ENCODE measurements at places on chromosomes 6 and 20.

GRCh38 chr6:78076371-78076770 lies 423.5 kb downstream of the MEI4 start:
- no peak for DNase-seq

- DNase-seq: no peak
These were observed 4.3 kb downstream of the VSX1 start for GRCh38 chr20:25077610-25078169.

DNA sequence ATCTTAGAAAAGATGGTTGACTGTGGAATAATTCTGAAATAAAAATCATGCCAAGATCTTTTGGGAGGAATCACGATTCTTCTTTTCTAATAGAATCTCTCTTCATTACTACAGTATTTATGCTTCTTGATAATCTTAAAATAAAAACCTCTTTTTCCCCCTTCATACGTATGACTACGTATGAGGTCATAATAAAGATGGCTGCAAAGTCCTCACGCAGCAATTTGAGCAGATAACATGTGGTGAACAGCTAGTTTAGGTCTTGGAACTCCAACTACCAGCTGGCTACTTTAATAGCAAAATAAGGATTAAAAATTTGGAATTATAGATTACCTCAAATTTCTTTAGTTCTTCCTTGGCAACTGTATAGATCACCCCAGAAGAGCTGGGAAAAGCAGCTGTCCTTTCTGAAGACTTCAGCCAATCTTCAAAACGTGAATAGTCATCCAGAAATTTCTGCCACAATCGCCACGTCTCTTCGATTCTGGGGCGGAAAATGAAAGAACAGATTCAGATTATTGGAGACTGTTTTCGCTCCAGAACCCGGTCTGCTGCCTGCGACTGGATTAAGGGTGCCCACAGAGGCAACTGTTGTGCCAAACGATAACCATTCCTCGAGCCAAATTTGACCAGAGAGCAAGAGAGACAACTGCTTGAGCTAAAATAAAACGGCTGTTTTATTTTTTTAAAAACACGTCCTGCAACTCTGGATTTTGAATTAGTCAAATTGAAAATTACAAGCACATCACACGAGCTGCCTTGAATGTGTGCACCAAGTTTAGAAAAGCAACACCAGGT lies 347.3 kb downstream of the ESR1 start:
- no peak for DNase-seq

DNA sequence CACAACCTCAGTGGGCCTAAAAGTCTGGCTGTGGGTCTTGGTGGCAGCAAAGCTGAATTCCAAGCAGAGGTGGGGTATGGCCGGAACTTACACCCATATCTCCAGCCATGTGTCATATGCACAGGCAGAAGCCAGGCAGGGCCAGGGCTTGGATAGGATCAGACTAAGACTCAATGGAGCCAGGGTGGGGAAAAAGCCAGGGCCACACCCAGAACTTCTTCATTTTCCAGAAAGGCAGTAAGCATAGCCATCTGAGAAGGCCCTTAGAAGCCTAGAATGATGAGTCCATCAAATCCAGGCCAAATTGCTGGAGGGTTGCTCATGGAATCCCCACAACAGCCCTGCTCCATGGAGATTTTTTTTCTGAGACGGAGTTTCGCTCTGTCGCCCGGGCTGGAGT lies 116.2 kb upstream of the SRSF6 start:
- no peak for DNase-seq

DNA sequence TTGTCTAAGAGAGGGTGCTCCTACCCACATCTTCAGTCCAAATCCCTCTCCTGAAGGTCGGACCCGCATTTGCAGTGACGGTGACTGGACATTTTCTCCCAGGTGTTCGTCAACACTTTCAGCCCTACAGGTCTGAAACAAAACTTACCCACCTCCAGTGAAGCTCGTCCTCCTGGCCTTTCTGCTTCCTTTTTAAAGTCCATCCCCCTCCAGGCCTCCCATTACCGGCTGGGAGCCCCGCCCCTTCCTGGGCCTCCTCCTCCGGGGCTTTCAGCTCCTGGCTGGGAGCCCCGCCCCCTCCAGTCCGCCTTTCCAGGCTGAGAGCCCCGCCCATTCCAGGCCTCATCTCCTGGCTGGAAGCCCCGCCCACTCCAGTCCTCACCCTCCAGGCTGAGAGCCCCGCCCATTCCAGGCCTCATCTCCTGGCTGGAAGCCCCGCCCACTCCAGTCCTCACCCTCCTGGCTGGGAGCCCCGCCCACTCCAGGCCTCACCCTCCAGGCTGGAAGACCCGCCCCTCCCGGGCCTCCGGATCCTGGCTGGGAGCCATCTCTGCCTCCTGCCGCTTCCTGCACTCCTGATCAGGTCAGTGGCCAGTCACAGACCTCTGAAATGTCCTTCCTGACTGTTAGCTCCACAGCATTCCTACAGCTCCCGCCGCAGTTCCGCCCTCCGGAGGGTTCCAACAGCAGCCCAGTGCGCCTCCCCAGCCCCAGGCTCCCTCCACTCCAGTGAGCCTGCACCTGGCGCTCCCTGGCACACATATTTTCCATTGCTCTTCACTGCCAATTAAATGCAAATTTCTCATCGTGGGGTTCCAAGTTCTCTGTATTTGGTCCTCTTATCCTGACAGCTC lies 98.5 kb downstream of the LY86 start:
- DNase-seq: no peak

- DNase-seq: no peak
These were observed 17.8 kb downstream of the GZF1 start for GRCh38 chr20:23379772-23380171.

- no peak for DNase-seq
These were observed 69.1 kb downstream of the RNF217 start for GRCh38 chr6:125031385-125031784.

DNA sequence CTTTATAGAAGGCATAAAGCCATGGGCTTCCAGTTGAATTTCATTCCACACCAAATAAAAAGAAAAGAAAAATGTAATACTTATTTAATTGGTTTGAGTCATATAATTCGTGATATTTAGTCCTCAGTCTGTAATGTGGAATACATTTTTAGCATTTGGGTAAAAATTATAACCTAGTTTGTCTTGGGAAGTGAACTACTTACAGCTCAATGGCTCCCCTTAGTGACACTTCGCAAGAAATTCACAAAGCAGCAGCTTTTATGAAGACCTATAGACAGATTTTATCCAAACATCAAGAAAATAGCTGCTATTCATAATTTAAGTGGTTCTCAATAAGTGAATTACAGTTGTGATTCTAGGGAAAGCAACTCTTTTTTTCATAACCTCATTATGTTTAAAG lies 72.1 kb downstream of the RSPO3 start:
- no peak for DNase-seq

- DNase-seq: no peak
These were observed 2.3 kb downstream of the SIRPA start for GRCh38 chr20:1897541-1897940.

DNA sequence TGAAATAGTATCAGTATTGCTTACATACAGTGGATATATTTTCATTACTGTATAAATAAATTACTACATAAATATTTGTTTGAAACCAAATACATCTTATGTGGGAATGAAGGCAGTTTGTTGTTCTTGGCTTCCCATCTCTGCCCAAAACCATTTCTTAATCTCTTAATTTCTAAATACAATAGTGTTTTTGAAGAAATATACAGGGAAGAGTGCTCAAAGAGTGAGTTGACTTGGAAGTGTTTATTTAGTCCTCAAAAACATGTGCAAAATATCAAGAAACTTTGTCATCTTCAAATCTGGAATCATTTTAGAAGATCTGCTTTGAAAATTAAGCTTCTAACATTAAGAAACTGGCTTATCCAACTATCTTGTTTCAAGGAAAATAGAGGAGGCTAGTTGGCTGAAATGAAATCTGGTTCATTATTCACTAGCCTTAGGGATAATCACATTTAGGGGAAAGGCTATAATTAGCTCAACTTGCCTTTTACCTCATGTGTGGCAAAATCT lies 259.8 kb upstream of the FLRT3 start:
- DNase-seq: no peak

GRCh38 chr6:151018911-151019782 lies 153.6 kb downstream of the MTHFD1L start:
- no peak for DNase-seq

DNA sequence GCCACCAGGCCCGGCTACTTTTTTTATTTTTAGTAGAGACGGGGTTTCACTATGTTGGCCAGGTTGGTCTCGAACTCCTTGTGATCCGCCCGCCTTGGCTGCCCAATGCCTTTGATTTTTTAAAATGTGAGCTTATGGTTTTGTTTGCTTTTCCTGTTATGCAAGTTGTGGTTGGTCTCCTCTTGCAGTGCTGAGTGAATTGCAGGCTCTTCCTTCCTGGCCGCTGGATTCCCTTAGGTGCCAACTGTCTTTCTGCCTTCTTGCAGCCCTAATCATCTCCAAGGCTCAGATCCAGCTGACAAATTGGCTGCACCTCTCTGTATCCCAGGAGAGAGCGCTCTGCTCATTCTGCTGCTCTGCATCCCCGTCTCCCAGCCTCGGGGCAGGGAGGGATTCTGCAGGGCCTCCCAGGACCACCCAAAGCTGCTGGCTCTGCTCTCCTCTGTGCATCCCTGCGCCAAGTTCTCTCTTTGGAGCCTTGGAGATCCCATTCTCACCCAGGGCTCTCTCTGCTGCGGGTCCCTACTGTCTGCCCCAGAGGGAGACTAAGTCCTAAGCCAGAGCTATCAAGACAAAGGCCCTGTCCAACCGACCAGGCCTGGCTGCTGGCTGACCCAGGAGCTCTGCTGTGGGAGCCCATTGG lies 14.1 kb upstream of the EMILIN3 start:
- no peak for DNase-seq

GRCh38 chr6:10977231-10977968 lies 66.7 kb downstream of the ELOVL2 start:
- DNase-seq: no peak

DNA sequence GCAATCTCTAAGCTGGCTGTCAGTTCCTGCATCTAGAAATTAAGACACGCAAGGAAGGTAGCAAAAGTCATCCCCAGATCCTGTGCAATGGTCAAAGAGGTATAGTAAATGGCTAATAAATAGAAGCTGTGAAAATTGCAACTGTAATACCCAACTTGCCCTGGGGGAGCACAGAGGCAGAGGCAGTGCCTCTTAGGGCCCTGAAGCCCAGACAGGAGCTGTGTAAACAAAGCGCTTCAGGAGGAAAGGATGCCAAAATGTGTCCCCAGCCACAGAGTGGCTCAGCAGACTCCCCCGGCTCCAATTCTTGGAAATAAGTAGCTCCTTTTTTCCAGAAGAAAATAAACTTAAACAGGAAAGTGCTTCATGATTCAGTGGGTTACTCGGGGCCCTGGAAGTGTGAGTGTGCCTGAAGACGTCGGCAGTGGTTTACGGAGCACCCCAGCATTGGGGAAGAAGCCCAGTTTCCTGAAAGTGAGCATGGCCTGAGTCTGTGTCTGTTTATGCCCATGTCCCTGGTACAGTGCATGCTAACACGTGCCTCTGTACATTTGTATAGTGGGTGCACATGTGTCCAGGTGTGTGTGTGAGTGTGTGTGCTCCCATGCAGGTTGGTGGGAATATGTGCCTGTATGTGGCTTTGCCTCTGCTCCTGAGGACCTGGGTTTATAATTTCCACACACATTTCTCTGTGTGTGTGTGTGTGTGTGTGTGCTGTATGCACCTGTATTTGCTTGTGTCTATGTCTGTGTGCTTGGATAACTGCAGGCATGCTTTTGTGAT lies 246.7 kb downstream of the MAFB start:
- DNase-seq: no peak

DNA sequence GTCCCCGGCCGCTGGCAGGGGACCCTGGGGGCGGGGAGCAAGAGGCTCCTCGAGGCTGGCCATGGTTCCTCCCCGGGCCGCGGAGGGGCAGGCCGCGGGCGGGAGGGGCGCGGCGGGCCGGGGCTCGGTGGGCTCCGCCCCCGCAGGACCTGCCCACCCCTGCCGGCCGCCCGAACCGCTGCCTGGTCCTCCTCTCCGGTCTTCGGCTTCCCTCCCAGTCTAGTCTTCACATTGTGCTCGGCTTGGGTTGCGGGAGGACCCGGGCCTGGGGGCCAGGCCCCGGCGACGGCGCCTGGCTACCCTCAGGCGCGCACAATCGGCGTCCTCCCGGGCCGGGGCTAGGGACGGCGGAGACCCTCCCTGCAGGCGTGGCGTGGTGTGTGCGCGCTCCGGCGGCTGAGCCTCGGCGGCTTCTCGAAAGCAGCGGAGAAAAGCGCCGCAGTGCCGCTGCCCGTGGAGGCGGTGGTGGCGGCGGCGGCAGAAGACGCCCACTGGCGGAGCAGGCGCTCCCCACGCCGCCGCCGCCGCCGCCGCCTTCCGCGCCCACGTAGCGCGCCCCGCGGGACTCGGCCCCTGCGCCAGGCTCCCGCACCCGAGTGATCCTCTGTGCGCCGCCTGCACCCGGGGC lies at the start of gene PDE10A:
PDE10A (minus strand) TSS at position 493 of the 628 bp plus-strand sequence; CDS start at position 63, 430 bp downstream.
- DNase-seq: no peak

GRCh38 chr6:83808005-83808404 lies 45.2 kb upstream of the RIPPLY2 start:
- DNase-seq: no peak

- no peak for DNase-seq
These were observed 1374.4 kb upstream of the GJE1 start for GRCh38 chr6:140758169-140758877.

GRCh38 chr6:8492536-8493133 lies 57.3 kb upstream of the SLC35B3 start:
- DNase-seq: no peak

- no peak for DNase-seq
These were observed 258.0 kb downstream of the KHDC1L start for GRCh38 chr6:72967329-72967728.

GRCh38 chr6:43021270-43022047 lies at the start of gene RRP36:
TSS of gene RRP36 (plus strand) at chr6:43021623. CDS start at chr6:43021655, 32 bp downstream.
- peak; percentile 47 for DNase-seq

GRCh38 chr6:128803911-128804310 lies 79.0 kb upstream of the LAMA2 start:
- DNase-seq: no peak

- DNase-seq: no peak
These were observed 12.7 kb upstream of the PRELID3B start for GRCh38 chr20:59055302-59055701.

DNA sequence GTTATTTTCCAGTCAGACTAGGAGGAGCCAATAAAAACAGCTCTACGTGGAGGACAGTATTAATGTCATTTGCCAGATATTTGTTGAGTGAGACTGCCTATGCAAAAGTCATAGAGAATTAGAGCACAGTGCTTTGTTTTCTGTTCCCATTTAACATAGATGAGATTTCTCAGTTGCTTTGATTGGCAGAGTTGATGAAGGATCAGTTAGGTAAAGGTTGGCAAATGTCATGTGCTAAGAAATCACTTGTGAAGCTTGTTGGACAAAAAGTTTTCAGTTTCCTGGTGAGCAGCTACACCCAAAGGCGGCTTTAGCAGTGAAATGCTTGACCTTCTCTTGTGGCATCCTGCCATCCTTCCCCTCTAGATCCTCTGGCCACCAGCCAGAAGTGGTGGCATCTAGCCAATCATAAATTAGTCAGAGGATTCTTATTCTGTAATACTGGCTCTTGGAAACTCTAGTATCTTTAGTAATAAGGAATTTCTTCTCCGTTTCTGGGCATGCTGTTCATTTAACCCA lies 37.0 kb downstream of the BCKDHB start:
- DNase-seq: no peak

Measured in stimulated activated CD4-positive, alpha-beta T cell treated with anti-CD3 and anti-CD28 coated beads, TNF-alpha, amount 100 ng/mL, for 4 hours (primary cell).